ACHN (cell line): ENCODE measurements at places on chromosomes 12 and 14.
A peak's percentile ranks its signal among the peaks of the same experiment; 100 is the strongest.

GRCh38 chr14:97156705-97157104 is 359.5 kb downstream of the VRK1 start:
- no peak for DNase-seq

GRCh38 chr14:66746316-66747006 is 238.5 kb downstream of the GPHN start:
- DNase-seq: peak; percentile 51

DNA sequence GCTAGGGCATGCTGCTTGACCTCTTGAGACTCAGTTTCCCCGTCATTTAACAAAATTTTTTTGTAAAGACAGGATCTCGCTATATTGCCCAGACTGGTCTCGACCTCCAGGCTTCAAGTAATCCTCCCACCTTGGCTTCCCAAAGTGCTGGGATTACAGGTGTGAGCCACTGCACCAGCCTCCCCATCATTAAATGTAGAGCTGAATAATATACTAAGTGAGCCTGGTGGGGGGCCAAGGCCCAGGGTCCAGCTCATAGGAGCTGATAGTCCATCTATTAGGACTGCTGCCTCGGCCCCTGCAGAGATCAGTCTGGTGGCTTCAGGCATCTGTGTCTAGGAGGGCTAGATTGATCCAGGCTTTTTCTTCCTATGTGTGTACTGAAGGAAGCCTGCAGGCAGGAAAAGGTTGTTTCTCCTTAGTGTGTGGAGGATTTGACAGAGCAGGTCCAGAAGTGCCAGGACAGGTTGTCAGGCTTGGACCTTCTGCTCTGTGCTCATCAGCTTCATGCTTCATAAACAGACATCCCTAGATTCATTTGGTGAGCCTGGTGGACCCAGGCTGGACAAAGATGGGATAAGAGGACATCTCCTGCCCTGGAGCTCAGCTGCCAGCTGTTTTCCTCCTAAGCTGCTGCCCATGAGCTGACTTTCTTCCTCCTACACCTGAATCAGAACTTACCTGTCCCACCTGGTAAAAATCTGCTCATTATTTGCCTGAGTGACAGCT is 135.4 kb downstream of the ZFP36L1 start:
- DNase-seq: no peak

DNA sequence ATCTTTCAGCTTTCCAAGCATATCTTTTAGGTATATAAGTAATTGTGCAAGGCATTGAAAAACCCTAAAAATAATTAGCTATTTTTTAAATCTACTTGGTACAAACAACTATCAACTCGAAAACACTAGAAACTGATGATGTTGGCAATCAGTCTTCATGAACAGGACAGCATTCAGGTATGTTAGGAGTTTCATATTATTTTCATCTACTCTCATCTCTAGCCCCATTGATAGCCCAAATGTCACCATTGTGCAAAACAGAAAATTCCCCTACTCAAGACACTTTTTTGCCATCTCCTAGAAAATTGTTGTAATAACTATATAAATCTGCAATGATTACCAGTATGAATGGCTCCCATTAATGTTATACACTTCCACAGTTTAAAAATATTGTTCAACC is 144.5 kb upstream of the KRAS start:
- no peak for DNase-seq

- DNase-seq: no peak
Observed at GRCh38 chr12:4153343-4153892, 120.1 kb upstream of the CCND2 start.

DNA sequence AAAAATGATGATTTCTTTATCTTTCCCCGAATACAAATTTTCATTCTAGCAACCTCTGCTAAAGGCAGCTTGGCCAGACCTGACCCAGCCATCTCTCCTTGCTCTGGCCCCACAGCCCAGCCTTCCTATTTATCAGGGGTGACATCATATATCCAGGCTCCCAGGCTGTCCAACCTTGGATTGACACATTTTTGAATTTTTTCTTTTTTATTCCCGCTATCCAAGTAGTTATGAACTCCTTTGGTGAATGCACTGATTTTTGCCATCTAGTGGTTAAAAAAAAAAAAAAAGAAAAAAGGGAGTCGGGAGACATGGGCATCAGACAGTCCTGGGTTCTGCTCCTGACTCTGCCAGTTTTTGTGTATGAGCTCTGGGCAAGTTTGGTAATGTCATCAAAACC is 120.5 kb downstream of the PTPN11 start:
- DNase-seq: peak; percentile 36

DNA sequence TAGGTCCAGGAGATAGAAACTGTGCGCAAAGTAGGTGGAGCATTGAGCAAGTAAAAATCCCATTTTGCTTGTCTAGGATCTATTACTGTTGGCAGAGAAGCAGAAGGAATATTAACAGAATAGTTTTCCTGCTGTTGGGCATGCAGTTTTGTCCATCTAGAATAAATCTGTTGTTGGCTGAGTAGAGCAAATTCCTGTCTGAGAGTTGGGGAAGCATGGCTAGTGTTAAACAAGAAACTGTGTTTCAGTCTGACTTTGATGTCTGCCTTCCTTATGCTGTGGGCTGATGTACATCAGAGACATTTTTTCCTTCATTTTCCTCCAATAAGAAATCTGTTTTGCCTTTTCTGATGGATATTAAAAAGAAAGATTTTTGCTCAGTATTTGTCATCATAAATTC is 98.2 kb downstream of the RAD52 start:
- no peak for DNase-seq

DNA sequence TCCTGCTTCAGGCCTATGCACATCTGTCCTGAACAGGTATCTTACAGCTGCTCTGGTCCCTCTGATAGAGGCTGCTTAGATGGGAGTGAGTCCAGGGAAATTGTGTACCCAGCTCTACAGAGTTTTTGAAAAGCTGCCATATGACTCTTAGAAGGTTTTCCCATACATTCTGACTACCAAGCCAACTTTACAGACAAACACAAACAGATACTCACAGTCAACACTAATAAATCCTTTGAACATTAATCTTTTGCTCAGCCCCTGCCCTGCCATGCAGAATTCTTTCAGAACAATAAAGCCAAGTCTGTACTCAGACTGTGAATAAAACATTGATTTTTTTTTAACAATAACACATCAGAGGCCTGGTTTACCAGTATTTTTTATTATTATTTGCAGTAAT is 21.4 kb upstream of the RASSF8 start:
- DNase-seq: no peak

GRCh38 chr14:52377940-52378339 is 63.8 kb downstream of the PTGER2 start:
- DNase-seq: no peak

DNA sequence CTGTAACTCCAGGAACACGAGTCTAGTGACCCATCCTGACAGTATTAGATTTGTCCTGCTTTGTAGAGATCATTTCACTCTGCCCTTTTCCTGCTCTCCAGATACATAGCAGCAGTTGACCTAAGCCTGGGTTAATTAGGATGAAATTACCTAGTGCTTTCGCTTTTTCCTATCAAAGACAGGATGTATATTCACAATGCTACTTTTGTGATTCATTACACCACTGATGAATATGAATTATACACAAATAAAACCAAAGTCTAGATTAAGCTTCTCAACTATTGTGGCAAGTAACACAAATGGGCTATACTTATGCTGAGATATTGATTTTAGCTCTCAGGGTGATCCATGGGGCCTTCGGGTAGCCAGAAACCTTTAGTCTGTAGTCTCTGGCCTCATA is 17.9 kb downstream of the CERS5 start:
- no peak for DNase-seq

DNA sequence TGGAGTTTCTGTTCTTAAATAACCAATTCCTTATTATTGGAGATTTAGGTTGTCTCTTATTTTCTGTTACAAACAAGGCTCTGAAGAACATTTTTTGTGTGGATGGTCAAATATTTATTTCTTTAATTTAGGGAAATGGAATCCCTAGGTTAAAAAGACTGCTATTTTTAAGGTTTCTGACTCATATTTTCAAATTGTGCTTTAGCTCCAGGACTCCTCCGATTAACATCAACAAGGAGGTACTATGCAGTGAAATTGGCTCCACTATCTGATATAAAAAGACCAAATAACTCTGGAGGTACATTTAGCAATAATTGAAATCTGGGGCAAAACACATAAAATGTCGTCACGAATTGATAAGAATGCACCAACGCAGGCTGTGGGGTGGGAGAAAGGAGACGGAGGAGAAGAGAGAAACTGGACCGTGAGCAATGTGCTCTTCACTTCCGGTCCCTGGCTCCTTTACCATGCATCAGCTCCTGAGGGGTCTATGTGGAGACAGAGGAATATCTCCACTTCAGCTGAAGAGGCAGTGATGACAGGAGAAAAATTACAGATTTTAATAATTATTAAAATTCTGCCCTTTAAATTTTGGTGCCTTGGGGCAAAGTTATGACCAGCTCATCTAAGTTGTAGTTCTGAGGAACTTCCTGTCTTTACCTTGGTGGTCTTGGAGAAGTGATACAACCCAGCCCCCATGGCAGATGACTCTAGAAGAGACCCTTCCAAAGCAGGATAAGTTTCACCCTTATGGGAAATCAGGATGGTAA is 90.2 kb upstream of the BTG1 start:
- no peak for DNase-seq

DNA sequence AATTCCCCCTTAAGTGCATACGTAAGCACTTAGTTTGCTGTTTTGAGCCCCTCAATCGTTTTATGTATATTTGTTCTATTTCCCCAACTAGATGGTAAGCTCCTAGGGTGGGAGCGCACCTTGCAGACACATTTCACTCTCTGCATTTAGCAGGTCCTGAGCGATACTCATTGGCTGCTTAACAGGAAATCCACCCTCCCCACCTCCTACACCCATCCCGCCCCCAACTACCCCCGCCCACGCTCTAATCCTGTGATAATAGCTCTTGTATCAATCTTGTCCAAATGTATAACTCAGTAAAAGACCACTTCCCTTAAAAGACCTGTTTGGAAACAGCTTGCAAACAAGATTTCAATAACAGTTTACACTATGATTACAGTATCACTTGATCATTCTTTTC is 8.1 kb downstream of the LPAR5 start:
- DNase-seq: no peak

GRCh38 chr12:109385339-109386058 is 37.8 kb downstream of the MYO1H start:
- peak; percentile 62 for DNase-seq

DNA sequence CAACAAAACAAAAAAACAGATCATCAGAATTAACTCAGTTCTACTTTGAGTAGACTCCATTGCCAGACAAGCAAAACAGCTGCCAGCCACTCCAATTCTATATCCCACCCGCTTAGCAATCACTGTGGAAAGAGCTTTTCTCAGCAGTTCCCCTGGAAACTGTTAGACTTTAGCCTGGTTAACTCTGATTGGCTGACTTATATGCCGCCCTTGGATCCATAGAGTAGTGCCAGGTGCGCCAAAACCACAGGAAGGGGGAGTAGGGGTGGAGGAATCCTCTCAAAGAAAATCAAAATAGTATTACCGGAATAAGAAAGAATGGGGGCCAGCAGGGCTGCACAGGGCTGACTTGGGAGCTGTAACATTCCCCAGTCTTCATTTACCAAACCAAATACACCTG is 5.4 kb upstream of the EML5 start:
- no peak for DNase-seq

GRCh38 chr12:1351926-1352325 is 242.5 kb downstream of the FBXL14 start:
- DNase-seq: no peak

DNA sequence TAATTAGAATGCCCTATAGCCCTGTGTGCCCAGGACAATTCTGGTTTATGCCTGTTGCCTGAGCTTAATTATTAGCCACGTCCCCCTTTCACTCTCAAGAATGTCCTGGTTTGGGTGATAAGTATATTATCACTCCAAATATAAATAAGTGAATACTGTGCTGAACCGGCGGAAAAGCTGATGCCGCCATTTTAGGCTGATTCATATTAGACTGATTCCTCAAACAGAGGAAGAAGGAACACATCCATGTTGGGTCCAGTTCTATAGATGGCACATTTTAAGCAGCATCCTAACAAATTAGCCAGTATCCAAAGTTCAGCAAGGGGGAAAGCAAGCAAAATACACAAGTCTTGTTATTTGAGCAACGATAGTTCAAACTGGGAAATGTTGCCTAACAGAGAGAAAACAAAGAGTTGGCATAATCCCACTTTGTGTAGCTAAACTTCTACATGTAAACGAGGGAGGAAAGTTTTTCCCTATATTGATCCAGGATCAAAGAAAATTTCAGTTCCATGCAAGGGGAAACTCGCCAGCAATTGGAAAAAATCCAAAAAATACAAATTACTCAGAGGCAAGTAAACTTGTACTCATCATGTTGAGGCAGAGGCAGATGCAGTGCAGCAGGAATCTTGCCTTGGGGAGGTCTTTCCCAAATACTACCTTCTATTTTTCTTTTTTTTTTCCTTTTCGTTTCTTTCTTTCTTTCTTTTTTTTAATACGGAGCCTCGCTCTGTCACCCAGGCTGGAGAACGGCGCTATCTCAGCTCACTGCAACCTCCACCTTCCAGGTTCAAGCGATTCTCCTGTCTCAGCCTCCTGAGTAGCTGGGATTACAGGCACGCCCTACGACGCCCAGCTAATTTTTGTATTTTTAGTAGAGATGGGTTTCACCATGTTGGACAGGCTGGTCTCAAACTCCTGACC is 96.2 kb downstream of the ITPR2 start:
- DNase-seq: no peak

GRCh38 chr12:105168006-105168405 is 60.5 kb downstream of the WASHC4 start:
- no peak for DNase-seq

GRCh38 chr12:12716151-12716792 is 896 bp upstream of the CDKN1B start:
- DNase-seq: peak; percentile 44

GRCh38 chr14:37329189-37330001 is 131.7 kb downstream of the MIPOL1 start:
- DNase-seq: no peak

DNA sequence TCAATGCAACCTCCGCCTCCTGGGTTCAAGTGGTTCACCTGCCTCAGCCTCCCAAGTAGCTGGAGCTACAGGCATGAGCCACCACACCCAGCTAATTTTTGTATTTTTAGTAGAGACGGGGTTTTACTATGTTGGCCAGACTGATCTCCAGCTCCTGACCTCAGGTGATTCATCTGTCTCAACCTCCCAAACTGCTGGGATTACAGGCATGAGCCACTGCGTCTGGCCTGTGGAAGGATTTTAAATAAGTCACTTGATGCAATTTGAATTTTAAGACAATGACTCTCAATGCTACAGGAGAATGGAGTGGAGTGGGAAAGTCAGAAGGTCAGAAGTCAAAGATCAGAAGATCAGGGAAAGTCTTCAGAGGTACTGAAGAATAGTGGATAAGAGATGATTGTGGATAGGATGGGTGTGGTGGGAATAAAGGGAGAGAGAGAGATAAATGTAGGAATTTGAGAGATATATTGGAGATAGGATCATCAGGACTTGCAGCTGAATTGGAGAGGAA is 15.4 kb downstream of the TMEM52B start:
- DNase-seq: no peak
